ENCODE measurements at places on chromosomes 1 and 21. TPM values are rescaled to one million over a fixed set of nuclear protein-coding genes. Genes with fewer than 3 reads are reported as not detected.

The PPIAL4G gene
- total RNA-seq, result not detected

The DDR2 gene
- total RNA-seq, result 245 TPM

DNA sequence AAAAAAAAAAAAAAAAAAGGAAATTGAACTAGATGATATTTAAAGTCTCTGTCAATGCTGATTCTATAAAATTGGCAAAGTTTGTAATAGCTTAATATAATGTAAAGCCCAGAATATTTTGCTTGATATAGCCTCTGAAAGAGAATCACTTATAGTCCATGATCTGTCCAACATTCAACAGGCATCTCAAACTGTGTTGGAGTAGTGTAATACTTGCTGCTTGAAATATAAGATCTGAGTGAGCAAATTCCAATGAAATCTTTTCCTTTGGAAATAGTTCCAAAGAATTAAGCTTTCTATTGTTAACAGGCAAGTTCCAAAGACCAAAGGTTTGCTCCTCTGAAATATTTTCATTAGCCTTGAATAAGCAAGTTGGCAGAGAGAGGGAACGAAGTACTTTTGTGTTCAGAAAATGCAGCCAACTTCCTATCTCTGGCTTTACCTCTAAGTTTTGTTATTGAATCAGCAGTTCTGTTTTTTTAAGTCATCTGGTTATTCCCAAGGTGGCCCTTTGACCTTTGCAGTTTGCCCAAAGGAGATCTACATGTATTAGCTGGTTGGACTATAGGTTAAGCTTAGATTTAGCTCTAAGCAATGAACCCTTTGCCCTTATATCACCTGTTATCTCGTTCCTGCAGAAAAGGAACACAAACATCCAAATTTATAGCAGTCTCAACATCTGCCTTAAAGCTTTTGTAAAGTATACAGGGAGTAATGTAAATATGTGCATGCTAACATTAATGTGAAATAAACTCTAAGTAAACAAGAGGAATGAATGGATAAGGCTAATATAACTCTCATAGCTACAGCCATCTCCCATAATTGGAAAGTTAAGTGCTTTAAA lies 24.4 kb upstream of the CEP350 start:
- no peak for DNase-seq

The TRAF3IP3 gene
- total RNA-seq, result not detected

DNA sequence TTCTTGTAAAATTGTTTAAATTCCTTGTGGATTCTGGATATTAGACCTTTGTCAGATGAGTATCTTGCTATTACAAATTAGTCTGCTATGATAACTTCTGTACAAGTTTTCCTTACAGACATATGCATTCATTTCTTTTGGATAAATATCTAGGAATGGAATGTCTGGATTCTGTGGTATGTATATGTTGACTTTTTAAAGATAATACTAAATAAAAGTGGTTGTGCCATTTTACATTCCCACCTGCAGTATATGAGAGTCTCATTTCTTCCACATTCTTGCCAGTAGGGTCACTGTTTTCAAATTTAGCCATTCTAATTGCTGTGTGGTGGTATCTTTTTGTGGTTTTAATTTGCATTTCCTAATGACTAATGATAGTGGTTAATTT lies 53.9 kb downstream of the SYDE2 start:
- DNase-seq, result peak; percentile 72

DNA sequence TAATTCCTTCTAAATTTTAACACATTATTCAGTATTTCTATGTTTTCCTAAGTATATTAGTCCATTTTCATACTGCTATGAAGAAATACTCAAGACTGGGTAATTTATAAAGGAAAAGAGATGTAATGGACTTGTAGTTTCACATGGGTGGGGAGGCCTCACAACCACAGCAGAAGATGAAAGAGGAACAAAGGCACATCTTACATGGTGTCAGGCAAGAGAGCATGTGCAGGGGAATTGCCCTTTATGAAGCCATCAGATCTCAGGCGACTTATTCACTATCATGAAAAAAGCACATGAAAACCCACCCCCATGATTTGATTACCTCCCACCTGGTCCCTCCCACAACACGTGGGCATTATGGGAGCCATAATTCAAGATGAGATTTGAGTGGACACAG lies 15.6 kb downstream of the GBP5 start:
- DNase-seq, result no peak

DNA sequence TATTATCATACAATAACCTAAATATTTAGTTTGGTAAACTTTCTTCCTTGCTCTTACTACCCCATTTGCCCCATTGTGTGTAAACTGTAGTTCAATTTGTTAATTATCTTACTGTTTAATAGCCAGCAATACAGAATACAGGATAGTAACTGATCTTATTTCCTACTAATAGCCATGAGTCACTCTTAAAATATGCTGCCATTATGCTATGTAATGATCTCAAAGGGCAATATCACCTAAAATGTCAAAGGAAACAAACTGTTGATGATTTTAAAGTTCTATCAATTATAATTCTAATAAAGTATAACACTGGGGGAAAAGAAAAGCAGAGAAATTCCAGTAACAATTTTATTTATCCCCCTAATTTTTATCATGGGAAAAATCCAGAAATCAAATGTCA lies 4.3 kb downstream of the SLC30A1 start:
- peak; percentile 39 for DNase-seq

The LCE1C gene
- total RNA-seq, result not detected

DNA sequence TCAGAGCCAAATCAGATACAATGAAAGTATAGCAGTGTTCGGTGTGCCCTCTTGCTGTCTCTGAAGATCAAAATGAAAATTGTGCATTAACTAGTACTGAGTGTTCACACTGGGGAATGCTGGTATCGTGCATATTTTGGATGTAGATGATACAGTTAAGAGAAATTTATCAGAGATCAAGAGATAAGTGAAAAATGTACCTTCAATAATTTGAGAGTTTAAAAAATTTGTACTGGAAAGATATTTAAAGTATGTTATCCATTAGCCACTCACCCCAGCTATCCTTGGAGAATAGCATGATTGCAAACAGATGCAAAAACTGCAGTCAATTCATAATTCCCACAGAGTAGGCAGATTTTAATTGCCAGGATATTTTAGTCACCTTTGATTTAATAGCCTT lies 56.4 kb downstream of the GREM2 start:
- no peak for DNase-seq

The BTBD19 gene
- 0.56 TPM for total RNA-seq

The PLOD1 gene
- 236 TPM for total RNA-seq

DNA sequence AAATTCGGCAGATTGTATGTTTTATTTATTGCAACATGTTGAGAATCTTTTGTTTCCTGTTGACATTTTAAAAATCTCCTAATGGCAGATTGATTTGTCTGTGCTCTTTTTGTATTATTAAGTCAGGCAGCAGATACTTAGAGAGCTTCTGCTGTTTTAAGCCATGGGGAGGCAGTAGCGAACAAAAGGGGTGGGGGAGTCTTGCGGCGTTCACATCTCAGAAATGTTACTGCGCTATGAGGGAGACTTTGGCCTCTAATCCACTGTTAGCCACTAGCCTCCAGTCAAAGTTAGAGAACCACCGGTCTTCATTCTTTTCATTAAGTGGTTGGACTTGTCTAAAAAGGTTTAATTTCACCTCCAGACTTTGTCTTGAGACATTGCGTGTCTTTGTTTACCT lies 93.6 kb downstream of the DYRK1A start:
- DNase-seq, result no peak

GRCh38 chr1:55632906-55633305 lies 417.7 kb upstream of the USP24 start:
- DNase-seq, result peak; percentile 12

The PPP1R8 gene
- 80.1 TPM for total RNA-seq

DNA sequence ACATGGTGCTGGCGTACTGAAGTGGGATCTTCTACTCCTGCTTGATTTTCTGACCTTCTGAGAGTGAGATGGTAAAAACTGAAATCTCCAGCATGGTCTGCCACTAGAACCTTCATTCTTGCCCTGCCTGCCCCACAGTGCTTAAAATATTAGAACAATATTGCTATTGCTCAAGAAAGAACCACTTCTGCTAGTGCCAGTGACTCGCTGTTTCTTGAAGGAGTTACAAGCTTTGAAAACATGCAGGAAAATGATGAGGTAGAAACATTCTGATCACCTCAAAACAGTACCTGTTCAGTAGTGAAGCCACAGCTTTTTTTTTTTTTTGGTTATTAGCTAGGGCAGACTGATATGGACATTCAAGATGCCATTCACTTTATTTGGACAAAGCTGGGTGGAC lies 95.3 kb downstream of the BACH1 start:
- peak; percentile 27 for DNase-seq

GRCh38 chr1:72485801-72486200 lies 203.5 kb upstream of the NEGR1 start:
- peak; percentile 23 for DNase-seq

GRCh38 chr21:37455504-37455911 lies 88.9 kb downstream of the DYRK1A start:
- DNase-seq, result peak; percentile 24

DNA sequence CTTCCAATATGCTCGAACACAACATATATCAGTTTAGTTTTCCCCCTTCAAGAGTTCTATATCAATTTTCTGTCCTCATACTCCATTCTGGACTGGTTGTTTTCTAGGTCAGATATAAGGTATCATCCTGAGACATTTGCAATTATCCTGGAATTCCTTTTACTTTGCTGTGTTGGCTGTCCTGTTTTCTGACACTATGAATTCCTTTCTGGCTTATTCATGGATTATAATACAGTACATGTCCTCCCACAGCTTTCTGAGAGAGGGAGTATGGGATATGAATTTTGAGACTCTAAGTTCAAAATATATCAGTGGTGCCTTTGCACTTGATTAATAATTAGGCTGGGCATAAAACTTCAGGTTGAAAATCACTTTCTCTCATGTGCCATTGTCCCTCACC lies 11.9 kb downstream of the PHTF1 start:
- DNase-seq, result peak; percentile 36

The LINGO4 gene
- total RNA-seq, result not detected

The RHD gene
- 0.28 TPM for total RNA-seq

The LCE2B gene
- not detected for total RNA-seq

- DNase-seq, result peak; percentile 87
Observed at GRCh38 chr1:213987927-213988506, at the start of gene PROX1. Gene PROX1, plus strand, starts transcription at chr1:213987973. Its CDS starts 8,563 bp downstream, at chr1:213996536.

- peak; percentile 56 for DNase-seq
Observed at GRCh38 chr1:243471754-243472745, 216.2 kb downstream of the SDCCAG8 start.

The TTC22 gene
- total RNA-seq, result not detected

DNA sequence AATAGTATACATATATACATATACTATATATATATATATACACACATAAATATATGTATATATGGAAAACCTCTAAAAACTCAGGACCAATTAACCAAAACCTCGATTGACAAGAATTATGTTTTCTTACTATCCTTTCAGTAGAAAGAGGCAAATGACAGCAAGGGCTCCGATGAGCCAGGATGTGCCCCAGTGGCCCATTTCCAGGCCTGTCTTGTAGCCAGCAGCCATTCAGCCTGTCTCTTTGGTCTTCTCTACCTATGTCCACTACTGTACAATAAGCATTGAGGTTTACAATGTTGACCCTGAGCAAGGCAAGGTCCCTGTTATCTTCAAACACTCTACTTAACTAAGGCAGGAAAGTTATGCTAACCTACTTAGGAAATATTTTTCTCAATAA lies 9.8 kb downstream of the KCNA2 start:
- no peak for DNase-seq

DNA sequence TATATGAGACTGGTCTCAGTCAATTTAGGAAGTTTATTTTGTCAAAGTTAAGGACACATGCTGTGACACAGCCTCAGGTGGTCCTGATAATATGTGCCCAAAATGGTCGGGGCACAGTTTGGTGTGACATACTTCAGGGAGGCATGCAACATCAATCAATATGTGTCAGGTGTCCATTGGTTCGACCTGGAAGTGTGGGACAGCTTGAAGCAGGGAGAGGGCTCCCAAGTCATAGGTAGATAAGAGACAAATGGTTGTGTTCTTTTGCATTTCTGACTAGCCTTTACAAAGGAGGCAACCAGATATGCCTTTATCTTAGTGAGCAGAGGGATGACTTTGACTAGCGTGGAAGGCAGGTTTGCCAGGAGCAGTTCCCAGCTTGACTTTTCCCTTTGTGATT lies 4.5 kb upstream of the ERVH48-1 start:
- no peak for DNase-seq

The CHODL gene
- under 0.01 TPM for total RNA-seq

DNA sequence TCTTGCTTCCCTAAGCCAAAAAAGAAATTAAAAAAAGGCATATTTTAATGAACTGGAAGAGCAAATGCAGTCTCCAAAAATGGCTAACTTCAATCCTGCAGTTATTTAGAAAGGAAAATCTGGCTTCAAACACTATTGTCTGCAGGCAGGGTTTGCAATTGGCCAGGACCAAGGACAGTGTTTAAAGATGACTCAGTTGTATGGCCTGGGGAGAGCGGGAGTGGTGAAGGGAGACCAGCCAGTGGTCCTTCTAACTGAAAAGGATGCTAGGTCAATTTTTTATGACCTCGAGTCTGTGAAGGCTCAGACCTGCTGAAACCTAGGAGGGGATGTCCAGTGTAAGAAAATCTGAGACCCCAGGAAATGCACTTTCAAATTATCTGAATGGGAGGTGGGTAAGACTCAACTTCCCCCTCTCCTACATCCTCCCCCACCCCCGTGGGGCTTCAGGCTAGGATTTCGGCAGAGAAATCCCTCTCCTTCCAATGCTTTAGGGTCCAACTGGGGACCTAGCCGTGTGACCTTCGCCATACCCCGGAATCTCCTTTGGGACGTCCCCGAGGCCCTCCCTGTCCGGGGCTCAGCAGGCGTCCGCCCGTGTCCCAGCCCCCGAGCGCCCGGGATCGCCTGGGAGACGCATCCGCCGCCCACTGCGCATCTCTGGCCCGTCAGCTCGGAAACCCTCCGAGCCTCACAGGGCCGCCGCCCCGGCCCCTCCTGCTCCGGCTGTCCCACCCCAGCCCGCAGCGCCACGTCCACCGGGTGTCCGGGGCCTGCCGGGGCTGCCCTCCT lies 602 bp upstream of the RIMKLA start:
- DNase-seq, result peak; percentile 24

DNA sequence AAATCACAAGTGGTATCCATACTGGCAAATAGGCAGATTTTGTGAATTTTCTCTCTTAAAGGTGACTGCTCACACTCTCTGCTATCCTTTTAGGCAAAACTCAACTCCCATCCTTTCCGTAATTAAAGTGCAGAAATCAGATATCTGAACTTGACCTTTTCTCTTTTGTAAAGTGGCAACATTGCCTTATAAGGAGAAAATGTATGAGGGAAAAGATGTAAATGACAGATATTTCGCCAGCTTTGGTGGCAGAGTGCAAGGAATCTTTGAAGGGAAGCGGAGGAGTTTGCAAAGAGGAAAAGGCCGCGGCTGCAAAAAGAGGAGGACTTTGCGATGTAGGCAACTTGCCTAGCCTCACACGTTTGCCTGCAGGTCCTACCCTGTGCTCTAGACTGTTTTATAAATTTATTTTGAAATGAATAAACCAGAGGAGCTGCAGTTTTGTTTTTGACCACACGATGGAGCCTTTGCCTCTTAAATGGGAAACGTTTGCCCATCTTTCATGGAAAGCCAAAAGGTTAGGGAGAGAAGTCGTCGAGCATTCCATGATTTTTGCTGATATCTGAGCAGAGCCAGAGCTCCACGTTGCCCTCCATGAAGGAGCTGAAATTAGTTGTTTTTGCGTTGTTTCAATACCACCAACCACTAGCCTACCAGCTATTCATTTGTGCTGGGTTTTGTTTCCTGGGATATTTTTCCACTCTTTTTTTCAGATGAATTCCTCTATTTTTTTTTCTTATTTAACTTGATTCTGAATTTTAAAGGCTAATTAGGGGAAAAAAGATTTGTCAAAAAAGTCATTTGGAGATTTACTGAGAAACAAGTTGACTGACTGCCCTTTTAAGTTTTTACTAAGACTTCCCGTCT lies 242.3 kb downstream of the LMX1A start:
- peak; percentile 30 for DNase-seq
